ENCODE measurements at places on chromosomes 2 and 18.

DNA sequence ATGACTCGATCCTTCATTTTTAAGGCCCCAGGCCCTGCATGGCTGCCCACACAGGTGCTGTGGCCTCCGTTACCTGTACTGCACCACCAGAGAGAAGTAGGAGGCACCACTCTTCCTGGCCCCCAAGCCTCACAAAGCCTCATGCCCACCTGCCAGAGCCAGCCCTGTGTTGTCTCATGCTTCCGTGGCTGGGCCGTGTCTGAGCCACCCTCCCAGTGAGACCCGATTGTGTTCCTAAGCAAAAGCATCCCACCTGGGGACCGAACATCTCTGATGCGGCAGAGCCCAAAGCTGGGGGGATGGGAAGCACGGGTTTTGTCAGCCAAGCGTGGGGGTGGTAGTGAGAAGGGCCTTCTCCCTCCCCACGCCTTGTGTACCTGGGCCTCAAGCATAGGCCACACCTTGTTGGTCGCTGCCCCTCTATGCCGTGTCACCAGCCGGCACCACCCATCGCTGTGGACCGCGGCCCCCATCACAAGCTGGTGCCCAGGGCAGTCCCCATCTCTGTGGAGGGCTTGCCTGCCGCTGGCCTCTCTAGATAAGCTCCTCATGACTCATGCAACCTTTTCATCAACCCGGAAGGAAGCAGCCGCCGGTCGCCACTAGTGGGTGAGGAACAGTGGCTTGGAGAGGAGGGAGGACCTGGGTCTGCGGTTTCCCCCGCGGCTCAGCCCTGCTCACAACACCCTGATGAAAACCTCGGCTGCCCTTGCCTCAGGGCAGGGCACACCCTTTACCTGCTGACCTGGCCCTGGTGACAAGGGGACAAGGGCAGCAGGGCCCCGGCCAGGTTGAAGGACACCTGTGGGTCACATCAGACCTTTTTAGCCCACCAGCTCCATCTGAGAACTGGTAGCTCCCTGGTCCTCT lies 2.7 kb upstream of the RNPEPL1 start:
- DNase-seq, result peak; percentile 47

GRCh38 chr2:220528180-220528675 lies 900.8 kb downstream of the SLC4A3 start:
- peak; percentile 9 for DNase-seq

- no peak for DNase-seq
These were observed 39.4 kb upstream of the ASB1 start for GRCh38 chr2:238387332-238387731.

DNA sequence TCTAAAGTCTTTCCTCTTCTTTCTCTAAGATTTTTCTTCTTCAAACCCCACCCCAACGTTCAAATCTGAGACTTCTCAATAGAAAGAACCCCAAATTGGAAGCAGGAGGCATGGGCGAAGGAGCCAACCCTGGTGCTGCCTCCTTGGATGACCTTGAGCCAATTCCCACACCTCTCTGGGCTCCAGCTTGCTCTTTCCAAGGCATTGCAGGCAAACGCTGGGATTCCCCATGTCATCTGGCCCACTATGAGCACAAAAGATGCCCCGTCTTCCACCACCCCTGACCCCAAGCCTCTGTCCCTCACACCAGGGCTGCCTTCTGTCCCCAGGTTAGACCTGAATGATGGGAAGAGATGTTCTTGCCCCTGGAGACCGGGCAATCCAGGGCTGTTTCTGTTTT lies 57.0 kb downstream of the TTC32 start:
- DNase-seq, result no peak

DNA sequence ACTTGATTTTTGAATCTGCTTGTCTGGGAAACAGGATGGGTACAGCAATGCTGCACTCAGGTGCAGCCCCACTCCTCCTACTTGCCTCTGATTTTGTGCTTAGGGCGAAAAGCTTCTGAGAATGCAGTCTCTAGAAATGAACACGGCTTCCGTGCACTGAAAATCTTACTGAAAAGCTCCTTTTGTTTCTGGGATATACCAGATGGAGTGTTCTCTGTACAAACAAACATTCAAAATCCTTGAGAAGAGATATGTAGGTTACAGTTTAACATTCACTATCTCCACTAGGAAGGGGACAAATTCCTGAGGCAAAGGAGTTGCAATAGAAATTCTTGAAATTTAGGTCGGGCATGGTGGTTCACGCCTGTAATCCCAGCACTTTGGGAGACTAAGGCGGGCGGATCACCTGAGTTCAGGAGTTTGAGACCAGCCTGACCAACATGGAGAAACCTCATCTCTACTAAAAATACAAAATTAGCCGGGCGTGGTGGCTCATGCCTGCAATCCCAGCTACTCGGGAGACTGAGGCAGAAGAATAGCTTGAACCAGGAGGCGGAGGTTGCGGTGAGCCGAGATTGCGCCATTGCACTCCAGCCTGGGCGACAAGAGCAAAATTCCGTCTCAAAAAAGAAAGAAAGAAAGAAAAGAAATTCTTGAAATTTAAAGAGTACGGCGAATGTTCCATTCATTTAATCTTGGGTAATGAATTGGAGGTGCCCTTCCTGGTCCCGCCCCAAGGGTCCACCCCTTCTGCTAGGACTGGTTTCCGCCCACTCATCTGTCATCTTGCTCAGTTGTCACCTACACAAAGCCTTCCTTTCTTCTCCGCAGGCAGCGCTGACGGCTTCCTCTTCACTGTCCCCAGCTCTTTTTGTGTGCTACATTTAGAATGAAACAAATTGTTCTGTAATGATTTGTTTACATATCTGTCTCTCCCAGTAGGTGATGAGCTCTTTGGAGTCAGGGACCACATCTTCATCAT lies 92.4 kb downstream of the SOCS6 start:
- no peak for DNase-seq

DNA sequence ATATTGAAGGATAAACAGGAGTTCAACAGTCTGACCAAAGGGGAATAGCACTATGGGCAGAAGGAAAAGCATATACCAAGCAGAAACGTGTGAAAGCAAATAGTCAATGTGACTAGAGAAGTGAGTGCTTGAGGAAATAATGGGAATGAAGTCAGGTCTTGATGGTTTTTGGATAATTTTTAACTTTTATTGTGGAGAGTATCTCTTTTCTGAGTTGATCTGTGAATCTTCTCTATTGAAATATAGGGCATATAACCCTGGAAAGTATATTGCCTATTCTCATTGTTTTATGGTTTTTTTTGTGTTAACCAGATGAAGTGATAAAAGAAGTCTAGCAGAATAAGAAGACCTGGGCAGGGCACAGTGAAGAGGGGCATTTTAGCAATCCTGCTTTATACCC lies 16.4 kb upstream of the FABP1 start:
- no peak for DNase-seq

DNA sequence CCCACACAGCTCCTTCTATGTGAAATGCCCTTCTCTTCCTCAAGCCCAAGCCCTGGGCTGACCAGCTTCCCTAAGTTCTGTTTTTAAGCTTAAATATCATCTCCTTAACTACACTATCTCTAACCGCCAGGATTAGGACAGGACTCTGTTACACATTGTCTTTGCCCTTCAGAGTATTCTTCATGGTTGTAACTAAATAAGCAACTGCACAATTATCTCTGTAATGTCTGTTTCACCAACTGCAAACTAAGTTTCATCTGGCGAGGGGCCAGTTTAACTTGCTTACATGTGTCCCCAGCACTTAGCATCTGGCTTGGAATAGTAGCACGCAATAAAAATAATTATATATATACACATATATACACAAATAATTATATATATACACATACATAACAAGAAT lies 1.1 kb upstream of the ERMN start:
- no peak for DNase-seq

DNA sequence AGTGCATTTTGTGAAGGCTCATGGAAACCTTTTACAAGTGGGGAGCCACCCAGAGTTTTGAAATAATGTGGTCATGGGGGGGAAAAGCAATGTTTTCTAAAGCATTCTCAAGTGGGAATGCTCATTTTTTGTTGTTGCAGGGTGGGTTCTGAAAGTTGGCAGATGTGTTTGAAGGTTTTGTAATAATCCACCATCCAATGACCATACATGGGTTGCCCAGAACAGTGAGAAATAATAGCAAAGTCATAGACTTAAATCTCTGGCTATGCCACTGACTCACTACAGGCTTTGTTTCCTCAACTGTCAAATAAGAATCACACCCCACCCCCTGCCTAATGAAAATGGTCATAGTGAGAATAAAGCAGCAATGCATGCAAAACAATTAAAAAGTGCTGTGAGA lies 2.9 kb downstream of the DSG3 start:
- DNase-seq, result peak; percentile 5

GRCh38 chr18:49406863-49407262 lies 53.6 kb downstream of the DYM start:
- DNase-seq, result no peak

DNA sequence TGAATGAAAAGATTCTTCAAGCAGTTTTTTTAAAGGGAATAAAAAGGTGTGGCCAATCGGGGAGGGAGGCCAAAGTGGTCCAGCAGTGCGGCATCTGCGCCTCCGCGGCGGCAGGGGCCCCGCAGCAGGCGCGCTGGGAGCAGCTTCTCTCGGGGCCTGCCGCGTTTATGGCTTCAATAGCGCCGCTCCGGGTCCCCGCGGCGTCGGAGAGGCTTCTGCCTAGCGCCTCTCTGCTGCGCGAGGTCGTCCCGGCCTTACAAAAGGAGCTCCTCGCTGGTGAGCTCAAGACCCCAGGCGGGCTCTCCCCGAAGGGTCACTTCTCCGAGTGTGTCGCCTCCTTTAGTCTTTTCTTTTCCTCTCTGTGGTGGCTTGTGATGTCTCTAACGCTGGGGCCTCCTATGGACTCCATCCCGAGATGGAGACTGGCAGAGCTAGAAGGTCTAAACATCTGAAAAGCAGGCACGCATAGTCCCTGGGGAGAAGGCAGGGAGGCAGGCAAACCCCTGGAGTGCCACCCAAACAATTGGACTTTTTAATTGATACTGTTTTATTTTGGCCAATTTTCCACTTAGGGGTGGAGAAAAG lies 67.1 kb downstream of the SUMO1 start:
- DNase-seq, result peak; percentile 34

- no peak for DNase-seq
These were observed 385.8 kb downstream of the ZEB2 start for GRCh38 chr2:144133936-144134665.

DNA sequence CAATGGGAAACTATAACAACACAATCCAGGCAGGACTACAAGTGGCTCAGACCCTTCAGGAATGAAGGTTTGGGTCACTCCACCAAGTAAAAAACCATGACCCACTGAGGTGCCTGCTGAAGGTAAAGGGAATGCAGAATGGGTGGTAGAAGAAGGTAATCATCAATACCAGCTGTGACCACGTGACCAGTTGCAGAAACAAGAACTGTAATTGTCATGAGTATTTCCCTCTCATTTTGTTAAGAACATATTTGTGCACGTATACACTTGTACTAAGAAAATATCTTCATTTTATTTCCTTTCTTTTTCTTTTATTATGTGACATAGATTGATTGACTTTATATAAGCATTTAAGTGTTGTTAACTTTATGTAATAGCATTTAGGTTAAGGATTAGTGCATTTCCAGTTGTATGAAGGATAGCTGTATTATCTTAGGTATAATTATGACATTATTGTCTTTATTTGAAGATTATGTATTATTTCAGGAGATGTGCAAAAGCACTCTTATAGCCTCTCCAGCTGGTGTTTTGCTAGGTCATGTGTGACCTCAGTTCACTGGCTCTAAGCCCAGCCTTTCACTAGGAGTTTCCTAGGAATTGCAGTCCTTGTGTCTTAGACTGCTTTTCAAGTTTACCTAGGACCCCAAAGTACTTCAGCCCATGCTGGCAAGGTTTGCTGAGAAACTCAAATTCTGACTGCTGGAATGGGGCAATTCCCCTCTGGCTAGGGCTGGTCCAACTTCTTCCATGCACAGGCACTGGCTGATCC lies 125.7 kb upstream of the DPP10 start:
- no peak for DNase-seq

DNA sequence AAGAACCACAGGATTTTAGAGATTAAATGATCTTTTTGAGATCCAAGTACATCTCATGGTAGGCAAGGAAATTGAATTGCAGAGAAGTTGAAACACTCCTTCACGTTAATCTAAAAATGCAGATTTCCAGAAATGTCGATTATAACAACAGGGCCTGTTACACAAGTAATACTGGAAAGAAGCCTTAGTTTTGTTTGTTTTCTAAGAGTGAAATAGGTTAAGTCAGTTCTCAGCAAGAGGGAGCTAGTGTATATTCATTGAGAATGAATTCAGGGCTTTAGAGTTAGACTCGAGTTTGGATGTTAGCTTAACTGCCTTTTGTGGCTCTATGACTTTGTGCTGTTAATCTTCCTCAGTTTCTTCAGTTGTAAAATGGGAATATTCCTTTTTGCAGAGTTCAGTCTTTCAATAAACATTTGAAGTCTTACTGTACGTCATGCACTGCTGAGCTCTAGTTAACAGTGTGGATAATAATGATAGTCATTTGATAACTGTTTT lies 926 bp downstream of the NDUFV2 start:
- DNase-seq, result peak; percentile 36

DNA sequence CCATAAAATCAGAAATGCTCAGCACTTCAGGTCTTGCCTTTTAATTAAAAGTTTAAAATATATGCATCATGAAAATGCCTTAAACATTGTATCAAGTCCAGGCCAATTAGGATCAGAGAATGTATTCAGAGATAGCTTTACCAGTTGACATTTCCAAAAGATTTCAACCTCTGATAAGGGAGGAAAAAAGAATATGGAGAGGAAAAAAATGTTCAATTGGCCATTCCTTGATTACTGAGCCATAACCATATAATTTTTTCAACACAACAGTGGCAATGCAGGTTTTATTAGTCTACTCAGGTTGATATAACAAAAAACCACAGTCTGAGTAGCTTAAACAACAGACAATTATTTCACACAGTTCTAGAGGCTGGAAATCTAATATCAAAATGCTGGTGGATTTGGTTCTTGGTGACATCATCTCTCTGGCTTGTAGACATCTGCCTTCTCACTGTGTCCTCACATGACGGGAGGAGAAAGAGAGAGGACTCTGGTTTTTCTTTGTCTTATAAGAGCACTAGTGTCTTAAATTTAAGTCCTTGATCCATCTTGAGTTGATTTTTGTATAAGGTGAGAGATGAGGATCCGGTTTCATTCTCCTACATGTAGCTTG lies 111.9 kb downstream of the IRS1 start:
- peak; percentile 22 for DNase-seq

- DNase-seq, result no peak
These were observed 1.8 kb upstream of the THNSL2 start for GRCh38 chr2:88168386-88168785.

- DNase-seq, result no peak
These were observed 62.5 kb downstream of the REEP1 start for GRCh38 chr2:86274918-86275275.

DNA sequence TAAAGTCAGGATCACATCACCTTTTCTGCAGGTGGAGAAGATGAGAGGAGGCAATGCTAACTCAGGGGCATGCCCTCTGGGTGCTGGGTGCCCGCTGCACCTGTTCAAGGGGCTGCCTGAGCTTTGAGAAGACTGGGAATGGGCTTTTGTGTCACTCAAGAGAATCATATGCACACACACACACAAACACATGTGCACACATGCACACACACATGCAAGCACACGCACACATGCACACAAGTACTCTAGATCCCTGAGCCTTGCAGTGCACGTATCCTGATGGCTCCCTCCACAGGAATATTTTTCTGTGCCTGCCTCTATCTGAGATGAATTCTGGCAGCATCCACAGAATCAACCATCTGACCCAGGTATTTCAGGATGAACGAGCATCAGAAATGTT lies 110.0 kb upstream of the TEX51 start:
- no peak for DNase-seq

Data from fibroblast of skin of scalp (primary cell).